Non-pigmented ciliary epithelial cell (primary cell): ENCODE measurements at places on chromosomes 12 and 14.

- DNase-seq, result peak; percentile 46
These were observed 335.1 kb downstream of the DUSP6 start for GRCh38 chr12:89016970-89017778.

- no peak for DNase-seq
These were observed 31.3 kb downstream of the FBXO34 start for GRCh38 chr14:55302367-55303124.

DNA sequence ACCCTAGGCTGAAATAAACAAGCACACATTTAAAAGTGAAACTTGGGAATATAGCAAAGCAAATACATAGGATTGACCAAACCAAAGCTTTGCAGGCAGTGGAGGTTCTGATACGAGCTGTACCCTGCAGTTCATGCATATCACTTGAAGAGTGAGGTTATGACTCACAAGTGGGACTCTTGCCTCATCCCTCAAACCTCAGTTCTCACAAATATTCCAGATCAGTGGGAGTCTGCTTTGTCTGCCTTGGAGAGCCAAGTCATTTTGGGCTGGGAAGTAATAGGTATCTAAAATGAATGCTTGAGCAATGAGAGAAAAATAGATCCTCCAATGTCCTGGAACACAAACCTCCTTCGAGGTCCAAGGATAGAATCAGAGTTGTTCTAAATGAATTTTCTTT is 116.4 kb downstream of the LRIG3 start:
- peak; percentile 87 for DNase-seq

- DNase-seq, result no peak
These were observed 5.1 kb downstream of the PKP2 start for GRCh38 chr12:32891526-32891925.

DNA sequence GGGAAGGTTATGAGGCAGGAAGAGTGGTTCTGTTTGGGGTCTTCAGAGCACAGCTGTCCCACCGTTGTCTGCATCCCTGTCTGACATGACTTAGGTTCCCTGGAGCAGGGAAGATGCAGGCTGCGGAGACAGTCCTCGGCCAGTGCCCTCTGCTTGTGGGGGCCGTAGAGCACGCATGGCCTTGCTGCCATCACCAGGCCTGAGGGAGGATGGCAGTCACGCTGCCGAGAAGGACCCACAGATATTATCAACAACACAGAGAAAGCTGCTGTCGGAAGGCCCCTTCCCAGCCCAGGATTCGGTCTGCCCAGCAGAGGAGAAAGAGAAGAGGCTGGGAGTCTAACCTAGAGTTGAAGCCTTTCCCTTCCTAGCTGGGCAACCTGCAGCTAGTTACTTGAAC is 35.0 kb downstream of the ERH start:
- DNase-seq, result no peak

GRCh38 chr12:123744836-123745235 is 17.3 kb upstream of the DNAH10 start:
- no peak for DNase-seq

DNA sequence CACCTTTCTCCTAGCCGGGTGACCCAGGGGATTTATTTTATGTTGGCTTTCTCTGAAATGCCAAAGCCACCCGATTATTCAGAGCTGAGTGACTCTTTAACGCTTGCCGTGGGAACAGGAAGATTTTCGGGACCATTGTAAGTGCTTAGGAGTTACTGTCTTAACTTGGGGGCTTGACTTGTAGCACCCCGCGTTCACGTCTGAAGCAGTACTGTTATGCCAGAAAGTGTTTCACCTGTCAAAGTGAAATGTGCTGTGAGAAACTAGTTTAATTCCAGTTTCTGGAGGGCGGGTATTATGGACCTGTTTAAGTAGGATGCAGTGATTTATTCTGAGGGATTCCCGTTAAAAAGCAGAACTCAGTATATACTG is 218 bp downstream of the LYSET start:
- DNase-seq, result no peak

GRCh38 chr12:114757684-114758325 is 73.8 kb upstream of the TBX3 start:
- DNase-seq, result no peak

GRCh38 chr14:64444984-64445845 is 20.1 kb upstream of the AKAP5 start:
- peak; percentile 81 for DNase-seq

- DNase-seq, result peak; percentile 34
These were observed 133.2 kb downstream of the SLC35F4 start for GRCh38 chr14:57732463-57733285.

- no peak for DNase-seq
These were observed 33.2 kb downstream of the TOGARAM1 start for GRCh38 chr14:44995196-44995595.

- no peak for DNase-seq
These were observed 339.2 kb downstream of the ACSS3 start for GRCh38 chr12:81417056-81417455.

DNA sequence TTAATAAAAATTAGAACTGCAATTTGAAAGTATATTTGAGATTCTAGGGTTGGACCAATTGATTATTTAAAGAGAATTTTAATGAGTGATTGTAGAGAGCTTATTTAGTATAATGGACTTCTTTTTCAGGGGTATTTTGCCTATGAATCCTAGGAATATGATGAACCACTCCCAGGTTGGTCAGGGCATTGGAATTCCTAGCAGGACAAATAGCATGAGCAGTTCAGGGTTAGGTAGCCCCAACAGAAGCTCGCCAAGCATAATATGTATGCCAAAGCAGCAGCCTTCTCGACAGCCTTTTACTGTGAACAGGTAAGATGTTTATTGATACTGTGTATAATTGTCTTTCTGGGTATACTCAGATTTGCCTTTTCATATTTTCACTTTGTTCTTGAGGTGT is 35.9 kb upstream of the KCNMB4 start:
- DNase-seq, result no peak

DNA sequence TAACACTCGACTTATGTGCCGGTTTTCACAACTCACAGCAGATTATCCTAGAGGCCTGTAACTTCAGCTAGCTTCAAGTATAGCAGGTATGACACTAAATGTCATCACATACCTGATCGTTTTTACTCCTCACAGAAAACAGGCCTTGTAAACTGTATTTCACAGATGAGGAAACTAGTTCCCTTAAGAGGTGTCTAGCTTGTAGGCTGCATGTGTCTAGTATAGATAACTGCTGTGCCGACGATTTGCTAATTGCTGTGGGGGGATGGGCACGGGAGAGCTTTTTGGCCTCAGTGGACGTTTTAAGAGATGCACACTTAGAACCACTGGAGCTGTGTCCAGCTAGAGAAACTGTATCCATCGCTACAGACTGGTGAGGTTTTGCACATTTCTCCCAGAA is 78.8 kb downstream of the PAPOLA start:
- no peak for DNase-seq

GRCh38 chr14:24411443-24412389 is 12.9 kb downstream of the NYNRIN start:
- no peak for DNase-seq

DNA sequence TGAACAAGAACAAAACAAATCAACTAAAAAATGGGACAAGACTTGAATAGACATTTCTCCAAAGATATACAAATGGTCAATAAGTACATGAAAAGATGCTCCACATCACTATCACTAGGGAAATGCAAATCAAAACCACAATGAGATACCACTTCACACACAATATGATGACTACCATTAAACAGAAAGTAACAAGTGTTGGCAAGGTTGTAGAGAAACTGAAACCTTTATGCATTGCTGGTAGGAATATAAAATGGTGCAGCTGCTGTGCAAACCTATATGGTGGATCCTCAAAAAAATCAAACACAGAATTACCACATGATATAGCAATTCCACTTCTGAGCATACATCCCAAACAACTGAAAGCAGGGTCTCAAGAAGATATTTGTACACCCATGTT is 5.2 kb downstream of the SMAGP start:
- no peak for DNase-seq

GRCh38 chr12:7837366-7837765 is 35.3 kb downstream of the SLC2A14 start:
- no peak for DNase-seq

DNA sequence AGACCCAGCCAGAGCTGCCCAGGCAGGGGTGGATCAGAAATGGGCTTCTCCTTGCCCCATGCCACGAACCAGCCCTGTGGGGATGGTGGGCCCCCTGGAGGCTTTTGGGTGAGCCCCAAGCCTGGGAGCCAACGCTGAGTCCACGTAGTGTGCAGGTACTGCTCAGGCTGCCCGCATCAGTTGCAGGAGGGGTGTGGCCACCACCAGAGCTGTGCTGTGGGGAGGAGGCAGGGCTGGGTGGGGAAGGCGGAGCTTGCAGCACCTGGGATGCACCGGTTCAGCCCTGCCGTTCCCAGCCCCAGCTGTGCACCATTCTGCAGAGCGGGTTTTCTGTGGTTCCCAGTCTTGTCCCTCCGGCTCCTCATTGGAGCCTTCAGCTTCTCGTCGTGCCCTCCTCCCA is 36.3 kb downstream of the IL31 start:
- DNase-seq, result no peak

GRCh38 chr14:24430143-24430681 is 458 bp downstream of the KHNYN start:
- peak; percentile 8 for DNase-seq

DNA sequence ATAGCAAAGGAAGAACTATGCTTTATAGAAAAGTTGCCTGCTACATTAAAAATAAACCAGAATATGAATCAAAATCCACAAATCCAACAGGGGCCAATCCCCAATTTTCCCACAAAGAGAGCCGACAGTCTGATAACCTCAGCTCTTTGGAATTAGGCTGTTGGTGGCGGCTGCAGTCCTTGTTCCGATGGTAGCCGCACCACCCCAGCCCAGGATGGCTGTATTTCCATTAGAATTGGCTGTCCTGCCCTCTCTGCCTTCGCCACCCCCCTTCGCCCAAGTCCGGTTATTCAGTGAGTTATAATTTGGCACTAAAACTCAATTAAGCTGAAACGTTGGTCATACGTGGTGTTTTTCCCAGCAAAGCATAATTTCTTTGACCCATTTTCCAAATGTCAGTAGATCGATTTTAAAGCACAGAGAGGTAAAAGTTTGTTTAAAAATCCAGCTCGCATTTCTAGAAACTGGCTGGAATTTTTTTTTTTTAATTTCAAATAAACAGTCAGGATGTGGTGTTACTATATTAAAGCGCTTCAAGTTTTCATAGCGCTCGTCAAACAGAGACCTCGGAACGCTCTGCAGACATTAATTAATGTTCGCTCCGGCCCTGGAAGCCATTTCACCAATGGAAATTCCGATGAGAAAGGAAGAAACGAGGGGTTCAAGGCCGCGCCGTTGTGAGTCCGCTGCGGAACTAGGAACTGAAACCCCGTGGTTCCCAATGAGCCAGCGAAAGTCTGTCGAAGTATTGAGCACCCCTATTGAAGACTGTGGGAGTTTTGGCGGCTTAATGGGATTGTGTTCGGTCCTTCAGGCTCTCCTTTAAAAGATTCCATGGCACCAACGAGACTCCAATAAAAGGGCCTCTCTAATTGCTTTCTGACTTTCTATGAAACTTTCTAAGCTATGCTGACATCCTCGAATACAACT is 104.8 kb upstream of the DIO3 start:
- no peak for DNase-seq

GRCh38 chr12:68406134-68406576 is 74.0 kb upstream of the MDM1 start:
- no peak for DNase-seq

DNA sequence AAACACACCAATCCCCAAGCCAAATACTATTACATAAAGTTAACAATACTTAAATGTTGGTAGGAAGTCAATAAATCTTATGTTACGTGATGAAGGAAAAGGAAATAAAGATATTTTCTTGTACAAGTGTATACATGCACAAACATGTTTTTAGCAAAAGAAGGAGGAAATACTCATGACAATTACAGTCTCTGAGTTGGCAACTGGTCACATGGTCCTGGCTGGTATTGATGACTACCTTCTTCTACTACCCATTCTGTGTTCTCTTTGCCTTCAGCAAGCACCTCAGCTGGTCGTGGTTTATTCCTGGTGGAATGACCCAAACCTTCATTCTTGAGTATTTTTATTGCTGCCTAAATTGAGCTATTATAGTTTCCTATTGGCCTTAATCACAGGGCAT is 84.8 kb downstream of the PLBD1 start:
- DNase-seq, result no peak

- DNase-seq, result no peak
These were observed 58.4 kb upstream of the BDKRB2 start for GRCh38 chr14:96146131-96146771.

- DNase-seq, result no peak
These were observed 113.5 kb upstream of the EGLN3 start for GRCh38 chr14:34064349-34064748.

DNA sequence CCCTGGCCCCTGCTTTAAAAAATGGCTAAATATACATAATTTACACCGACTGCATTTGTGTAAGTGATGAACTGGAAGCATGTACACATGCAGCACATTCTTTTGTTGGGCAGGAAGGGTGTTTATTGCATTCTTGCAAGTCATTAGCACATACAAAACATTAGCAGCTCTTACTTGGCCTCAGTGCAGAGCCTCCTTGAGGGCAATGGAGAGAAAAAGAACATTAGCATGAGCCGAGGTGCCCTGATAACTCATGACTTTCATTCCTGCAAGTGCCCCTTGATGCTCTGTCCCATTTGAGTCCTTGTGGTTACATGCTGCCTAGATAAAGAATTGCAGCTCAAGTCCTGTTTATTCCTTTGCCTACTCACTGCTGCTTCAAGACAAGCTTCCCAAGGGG is 61.9 kb downstream of the PAX9 start:
- no peak for DNase-seq

DNA sequence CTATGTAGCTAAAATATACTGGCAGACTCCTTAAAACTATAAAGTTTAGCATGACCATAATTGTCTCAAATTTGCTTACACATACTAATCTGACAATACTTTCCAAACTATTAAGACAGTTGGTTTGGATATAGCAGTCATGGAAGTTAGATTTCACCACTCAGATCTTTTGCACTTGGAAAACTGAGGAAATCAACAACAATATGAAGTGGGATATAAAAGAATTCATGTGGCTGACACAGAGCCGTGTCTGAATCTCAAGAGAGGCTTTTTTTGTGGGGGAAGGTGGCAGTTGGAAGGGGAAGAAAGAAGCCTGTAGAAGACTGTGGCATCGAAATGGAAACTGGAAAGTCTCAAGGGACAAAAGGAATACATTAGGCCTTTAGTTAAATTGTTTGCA is 166.6 kb upstream of the FLRT2 start:
- DNase-seq, result no peak

DNA sequence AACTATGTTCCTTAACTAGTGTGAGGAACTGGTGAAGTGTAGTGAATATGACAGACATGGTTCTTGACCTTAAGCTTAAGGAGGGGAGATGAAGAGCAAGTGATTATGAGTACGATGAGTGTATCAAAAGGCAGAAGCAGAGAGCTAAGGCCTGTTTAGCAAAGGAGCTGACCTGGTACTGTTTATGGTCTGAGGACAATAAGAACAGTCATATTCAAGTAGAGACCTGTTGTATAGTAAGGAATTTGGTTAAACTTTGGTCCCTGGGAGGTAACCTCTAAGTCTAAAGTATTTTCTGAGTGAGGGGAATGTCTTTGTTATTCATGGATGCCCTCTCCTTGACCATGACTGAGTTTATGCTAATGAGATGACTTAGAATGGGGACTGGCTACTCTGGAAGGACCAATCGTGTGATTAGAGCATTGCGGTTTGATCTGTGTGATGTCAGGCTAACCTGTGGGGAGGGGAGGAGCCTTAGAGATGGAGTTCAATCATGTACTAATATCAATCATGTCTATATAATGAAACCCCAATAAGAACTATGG is 389.3 kb downstream of the BMP4 start:
- DNase-seq, result no peak

GRCh38 chr14:85789506-85789905 is 259.6 kb downstream of the FLRT2 start:
- no peak for DNase-seq
